ENCODE measurements at places on chromosomes 5 and 9. TPM values are rescaled to one million over a fixed set of nuclear protein-coding genes. Genes with fewer than 3 reads are reported as not detected.

PPWD1 gene
- 25.0 TPM for total RNA-seq

C9orf85 gene
- 6.7 TPM for total RNA-seq

NUP214 gene
- total RNA-seq: 68.4 TPM

VAV2 gene
- 19.3 TPM for total RNA-seq

IL3 gene
- total RNA-seq: not detected

KIF20A gene
- not detected for total RNA-seq

SHISAL2B gene
- not detected for total RNA-seq

OR1Q1 gene
- not detected for total RNA-seq

DIRAS2 gene
- total RNA-seq: not detected

Data from mesenteric fat pad (tissue), 1 donor.